Adrenal gland (tissue), 19 donors: ENCODE measurements at places on chromosomes 5 and 9.

DNA sequence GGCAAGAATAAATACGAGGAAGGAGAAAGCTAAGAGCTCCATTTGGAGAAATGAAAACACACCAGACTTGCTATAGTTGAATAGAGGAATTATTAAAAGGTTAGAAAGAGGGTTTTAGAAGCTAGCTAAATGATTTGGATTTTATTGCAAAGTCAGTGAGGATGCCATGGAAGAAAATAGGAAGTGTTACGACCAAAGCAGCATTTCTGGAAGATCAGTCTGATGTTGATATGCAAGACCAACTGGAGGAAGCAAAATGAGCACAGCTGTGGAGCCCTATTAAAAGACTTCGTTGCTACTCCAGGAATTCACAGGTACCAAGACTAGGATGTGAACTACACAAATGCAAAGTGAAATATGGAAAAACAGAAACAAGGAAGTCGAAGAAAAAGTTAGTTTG is 2.1 kb downstream of the DHX29 start:
- no peak for DNase-seq

- no peak for DNase-seq
Measured at GRCh38 chr5:167233507-167234220, 1057.8 kb upstream of the WWC1 start.

GRCh38 chr9:104611213-104611612 is 5.8 kb upstream of the OR13C2 start:
- DNase-seq, result no peak

GRCh38 chr9:108274971-108275370 is 580.8 kb downstream of the ACTL7B start:
- DNase-seq, result no peak

GRCh38 chr9:130713286-130713960 is 19.8 kb downstream of the EXOSC2 start:
- DNase-seq, result peak; percentile 69

DNA sequence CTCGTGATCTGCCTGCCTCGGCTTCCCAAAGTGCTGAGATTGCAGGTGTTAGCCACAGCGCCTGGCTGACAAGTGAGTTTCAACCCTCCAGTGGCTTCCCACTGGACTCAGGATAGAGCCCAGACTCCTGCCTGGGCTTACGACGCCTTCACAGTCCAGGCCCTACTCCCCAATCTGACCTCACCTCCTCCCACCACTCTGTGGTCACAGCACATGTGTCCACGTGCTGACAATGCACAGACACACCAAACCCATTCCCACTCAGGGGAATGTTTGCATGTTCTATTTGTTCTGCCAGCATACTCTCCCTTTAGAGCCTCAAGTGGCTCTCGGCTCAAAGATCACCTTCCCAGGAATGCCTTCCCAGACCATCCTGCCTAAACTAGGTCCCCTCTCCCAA is 31.1 kb upstream of the TRIM14 start:
- DNase-seq, result no peak

GRCh38 chr5:75057561-75057960 is 5.2 kb upstream of the GCNT4 start:
- no peak for DNase-seq

GRCh38 chr5:79666758-79667157 is 22.9 kb upstream of the CMYA5 start:
- no peak for DNase-seq

DNA sequence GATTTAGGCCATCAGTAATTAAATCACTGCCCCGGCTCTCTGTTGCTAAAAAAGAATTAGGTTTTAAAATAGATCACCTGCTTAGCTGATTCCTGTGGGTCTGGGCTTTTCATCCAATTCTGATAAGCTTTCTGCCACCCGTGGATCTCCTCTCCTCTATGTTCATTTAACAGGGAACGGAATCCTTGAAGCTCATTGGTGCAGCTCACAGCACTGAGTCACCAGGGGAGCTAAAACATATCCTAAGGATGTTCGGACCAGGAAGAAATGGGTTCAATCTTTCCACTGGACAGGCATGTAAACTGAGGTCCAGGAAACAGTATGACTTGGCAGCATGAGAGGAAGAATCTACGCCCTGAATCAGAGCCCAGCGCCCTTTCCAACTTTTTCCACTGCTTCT is 267.1 kb upstream of the GRIA1 start:
- no peak for DNase-seq

DNA sequence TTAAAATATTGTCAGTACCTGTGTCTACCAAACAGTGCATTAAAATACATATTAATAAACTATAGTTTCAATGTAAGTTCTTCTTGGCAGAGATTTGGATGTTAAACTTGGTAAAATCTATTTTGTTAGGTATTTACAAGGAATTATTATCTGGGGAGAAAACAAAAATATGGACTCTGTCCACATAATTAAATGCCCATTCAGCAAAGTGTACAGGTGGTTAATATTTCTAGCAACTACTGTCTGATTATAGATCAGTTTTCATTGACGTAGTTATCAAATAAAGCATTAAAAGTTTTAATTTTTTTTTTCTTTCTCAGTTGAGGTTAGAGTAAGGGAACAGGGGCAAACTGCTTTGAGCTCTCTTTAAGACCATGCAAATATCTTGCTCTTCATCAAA is 88.9 kb downstream of the NNT start:
- DNase-seq, result no peak

DNA sequence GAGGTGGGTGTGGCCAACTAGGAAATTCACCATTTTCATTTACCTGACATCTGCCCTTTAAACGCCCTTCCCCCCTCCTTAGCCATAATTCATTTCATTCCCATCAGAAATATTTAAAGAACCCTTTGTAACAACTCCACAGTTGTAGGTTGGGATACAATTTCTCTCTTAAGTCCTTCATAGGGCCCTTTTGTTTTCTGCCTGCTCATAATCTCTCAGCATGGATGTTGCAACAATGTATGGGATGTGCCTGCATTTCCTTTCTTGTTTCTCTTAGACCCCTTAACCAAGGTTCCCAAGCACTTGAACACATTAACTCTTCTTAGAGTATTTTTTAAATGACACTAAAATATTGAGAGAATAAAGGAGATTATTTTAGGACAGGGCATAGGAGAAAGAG is 51.7 kb upstream of the MYO10 start:
- no peak for DNase-seq

DNA sequence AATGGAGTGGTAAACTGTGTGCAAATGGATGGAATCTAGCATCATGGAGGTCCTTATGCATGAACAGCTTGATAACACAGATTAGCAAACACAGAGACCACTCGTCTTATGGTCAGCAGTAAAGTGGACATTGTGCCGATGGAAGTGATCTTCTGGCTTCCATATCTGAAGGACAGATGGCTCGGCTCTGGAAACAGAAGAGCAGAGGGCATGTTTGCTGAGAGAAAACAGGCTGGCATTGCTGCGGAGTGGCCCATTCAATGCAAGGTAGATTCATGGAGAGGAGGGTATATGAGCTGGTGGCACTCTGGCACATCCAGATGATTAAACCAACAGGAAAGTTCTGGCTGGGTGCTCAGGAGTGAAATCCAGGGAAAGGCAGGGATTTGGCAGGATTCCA is 513.2 kb downstream of the DIRAS2 start:
- DNase-seq, result no peak

DNA sequence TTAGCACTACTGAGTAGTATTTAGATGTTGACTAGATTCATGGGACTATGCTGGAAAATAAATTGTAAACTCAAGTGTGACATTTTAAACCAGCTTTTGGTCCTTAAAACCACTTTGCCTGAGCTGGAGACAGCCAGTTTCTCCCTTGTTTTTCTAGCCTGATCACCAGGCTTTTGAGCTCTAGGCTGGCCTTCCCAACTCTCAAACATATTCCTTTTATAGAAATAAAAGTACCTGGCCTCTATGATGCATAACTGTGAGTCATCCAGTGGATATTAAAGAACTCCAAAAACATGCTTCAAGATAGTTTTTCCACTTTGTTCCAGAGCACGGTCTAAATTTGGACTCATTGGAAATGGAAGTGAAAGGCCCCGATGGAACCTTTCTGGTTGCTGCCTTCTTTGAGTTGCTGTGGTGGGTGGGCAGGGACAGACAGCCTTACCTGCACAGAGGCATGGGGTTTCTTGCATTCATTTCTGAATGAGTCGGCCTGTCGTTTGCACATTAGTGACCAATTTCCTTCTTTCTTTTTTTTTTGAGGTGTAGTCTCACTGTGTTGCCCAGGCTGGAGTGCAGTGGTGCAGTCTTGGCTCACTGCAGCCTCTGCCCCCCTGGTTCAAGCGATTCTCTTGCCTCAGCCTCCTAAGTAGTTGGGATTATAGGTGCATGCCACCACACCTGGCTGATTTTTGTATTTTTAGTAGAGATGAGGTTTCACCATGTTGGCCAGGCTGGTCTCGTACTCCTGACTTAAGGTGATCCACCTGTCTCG is 43.1 kb downstream of the TRIO start:
- DNase-seq, result no peak

DNA sequence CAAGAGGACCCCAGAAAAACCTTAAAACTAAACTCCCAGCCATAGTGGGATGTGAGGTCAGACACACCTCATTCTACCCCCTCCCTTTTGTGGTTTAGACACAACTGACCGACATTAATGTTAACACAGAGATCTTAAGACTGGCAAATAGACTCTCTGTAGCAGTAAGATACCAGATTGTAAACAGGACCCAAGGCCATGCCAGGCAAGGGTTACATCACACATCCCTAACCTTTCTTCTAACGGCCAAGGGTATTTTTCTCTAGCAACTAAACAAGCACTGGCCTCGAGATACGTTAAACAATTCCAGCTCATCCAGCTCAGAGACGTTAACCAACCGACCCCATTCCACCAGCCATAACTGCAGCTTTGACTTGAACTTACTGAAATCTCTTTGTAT is 38.8 kb downstream of the NSUN2 start:
- DNase-seq, result no peak

DNA sequence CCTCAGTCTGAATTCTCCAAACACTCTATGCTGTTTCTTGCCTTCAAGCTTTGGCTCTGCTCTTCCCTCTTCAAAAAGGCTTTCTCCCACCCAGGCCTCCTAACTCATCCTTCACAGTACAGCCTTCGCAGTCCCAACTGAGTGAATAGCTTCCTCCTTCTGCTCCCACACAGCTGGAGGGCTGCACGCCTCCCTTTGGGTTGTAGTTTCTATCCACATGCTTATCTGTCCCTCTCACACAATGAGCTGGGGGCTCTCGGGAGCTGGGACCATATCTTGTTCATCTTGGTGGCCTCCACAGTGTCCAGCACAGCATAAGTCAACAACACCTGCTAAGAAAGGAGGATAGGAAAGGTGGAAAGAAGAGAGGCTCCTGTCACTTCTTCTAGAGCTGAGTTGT is 69.5 kb upstream of the XPA start:
- no peak for DNase-seq

DNA sequence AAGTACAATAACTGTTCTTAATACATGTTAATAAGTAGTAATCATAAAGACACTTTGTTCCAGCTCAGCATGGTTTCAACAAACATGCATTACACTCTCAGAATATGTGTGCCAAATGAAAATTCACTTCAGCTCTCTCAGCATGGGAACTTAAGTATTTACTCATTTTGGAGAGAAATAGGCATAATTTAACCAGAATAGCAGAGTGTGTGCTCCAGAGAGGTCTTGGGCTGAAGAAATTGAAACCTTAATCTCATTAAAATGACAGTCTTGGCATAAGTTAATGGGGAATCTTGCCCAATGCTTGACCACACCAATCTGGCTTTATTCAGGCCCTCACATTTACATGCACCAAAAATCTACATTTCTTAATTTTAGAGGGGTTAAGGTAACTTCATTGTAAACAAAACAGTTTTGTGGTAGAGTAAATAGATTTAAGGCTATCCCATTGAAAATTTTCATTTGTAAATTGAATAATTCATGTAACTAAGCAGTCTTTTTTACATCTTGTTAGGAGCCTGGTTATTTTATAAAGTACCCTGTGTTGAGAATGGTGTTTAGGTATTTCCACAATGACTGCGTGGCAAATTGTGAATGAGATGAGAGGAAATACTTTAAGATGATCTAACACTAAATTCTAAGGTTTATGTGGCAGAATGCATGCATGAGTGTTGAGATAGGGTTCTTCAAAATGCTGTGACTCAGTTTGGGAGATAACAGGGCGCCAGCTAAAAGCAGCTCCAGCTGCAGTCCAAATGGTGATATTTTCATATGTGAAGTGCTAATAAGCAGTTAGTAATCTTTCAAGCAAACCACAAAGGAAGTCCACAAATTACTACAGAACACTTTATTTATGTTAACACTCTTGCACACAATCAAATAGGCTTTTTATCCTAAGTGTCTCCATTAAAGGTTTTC is 11.3 kb upstream of the LOX start:
- no peak for DNase-seq

DNA sequence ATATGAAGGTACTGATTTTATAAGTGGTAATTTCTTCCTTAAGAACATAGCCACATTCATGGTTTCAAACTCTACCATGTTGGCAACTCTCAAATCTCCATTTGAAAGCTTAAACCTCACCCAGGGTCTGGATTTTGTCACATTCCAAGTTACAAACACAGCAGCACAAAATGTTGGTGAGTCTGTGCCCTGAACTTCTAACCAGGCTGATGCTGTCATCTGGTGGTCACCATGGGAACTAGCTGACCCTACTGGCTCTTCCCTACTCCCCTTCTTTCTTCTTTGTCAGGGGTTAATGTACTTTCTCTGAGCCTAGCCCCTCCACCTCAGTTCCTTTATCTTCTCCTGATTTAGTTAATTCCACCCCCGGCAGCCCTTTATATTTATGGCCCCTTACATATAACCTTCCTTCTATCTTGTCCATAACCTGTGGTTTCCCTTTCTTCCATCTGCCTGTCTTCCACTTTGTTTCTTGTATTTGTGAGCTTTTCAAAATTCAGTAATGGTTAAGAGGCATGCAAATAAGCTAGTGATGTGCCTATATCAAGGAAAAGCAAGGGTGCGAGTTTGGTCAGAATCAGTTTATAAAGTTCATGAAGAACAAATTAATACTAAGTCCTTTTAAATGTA is 35.9 kb downstream of the TGFBR1 start:
- peak; percentile 38 for DNase-seq

GRCh38 chr9:88672874-88673689 is 138.1 kb downstream of the NXNL2 start:
- DNase-seq, result no peak
